ENCODE measurements at places on chromosomes 2 and 18. TPM values are rescaled to one million over a fixed set of nuclear protein-coding genes. Genes with fewer than 3 reads are reported as not detected.

ABCB11 gene
- total RNA-seq = under 0.01 TPM

ARHGAP25 gene
- 2.6 TPM for total RNA-seq

RAB31 gene
- total RNA-seq = 52.0 TPM

ANKRD30B gene
- not detected for total RNA-seq

IL37 gene
- not detected for total RNA-seq

NLRC4 gene
- total RNA-seq = 1.1 TPM

RIT2 gene
- 1.8 TPM for total RNA-seq

POMC gene
- total RNA-seq = 34.2 TPM

REV1 gene
- 46.7 TPM for total RNA-seq
